Airway epithelial cell (primary cell): ENCODE measurements at places on chromosomes 4 and X. TPM values are rescaled to one million over a fixed set of nuclear protein-coding genes. Genes with fewer than 3 reads are reported as not detected.

Gene CYSLTR1
- total RNA-seq = not detected in 2 replicates

Gene CT83
- total RNA-seq = not detected in 2 replicates

Gene MAGEA10
- not detected in 2 replicates for total RNA-seq

Gene PDE6B
- total RNA-seq = not detected in 2 replicates

Gene MPP1
- 0.46 and 2.5 TPM in 2 replicates for total RNA-seq

Gene SPANXC
- not detected in 2 replicates for total RNA-seq

Gene MAGEE1
- total RNA-seq = 2.5 TPM in 2 replicates

Gene TCEAL9
- total RNA-seq = 79.0 and 99.5 TPM in 2 replicates

Gene NAA11
- not detected in 2 replicates for total RNA-seq

Gene MMGT1
- 10.9 and 16.3 TPM in 2 replicates for total RNA-seq

Gene IL21
- not detected in 2 replicates for total RNA-seq

Gene CRMP1
- total RNA-seq = 0.14 TPM in 1 of 2 replicates, not detected in the other

Gene RS1
- total RNA-seq = not detected in 2 replicates

Gene PABPC1L2B
- total RNA-seq = not detected in 2 replicates

Gene C4orf51
- not detected in 2 replicates for total RNA-seq

Gene AWAT2
- total RNA-seq = not detected in 2 replicates

Gene SRPK3
- 0.07 TPM in 1 of 2 replicates, not detected in the other for total RNA-seq

Gene PDLIM3
- 0.07 and 0.56 TPM in 2 replicates for total RNA-seq

Gene P2RY4
- 0.21 TPM in 1 of 2 replicates, not detected in the other for total RNA-seq

Gene NPNT
- 5.2 and 7.1 TPM in 2 replicates for total RNA-seq

Gene MAGEA4
- not detected in 2 replicates for total RNA-seq

Gene BBS12
- 0.56 and 1.7 TPM in 2 replicates for total RNA-seq

Gene IL15
- total RNA-seq = not detected in 2 replicates

Gene TCEAL7
- total RNA-seq = 3.6 TPM in 1 of 2 replicates, not detected in the other

Gene BRS3
- total RNA-seq = not detected in 2 replicates

Gene DAPP1
- 27.7 and 29.6 TPM in 2 replicates for total RNA-seq

Gene ETDB
- total RNA-seq = not detected in 2 replicates

Gene CT47B1
- not detected in 2 replicates for total RNA-seq

Gene ARMCX2
- 20.0 and 25.5 TPM in 2 replicates for total RNA-seq

Gene MSANTD1
- 0.14 and 0.46 TPM in 2 replicates for total RNA-seq

Gene SSX1
- not detected in 2 replicates for total RNA-seq

Gene BANK1
- total RNA-seq = 0.71 and 1.5 TPM in 2 replicates

Gene KLB
- total RNA-seq = 0.07 TPM in 1 of 2 replicates, not detected in the other

Gene ASB12
- total RNA-seq = not detected in 2 replicates

Gene CCDC149
- total RNA-seq = 1.9 and 2.8 TPM in 2 replicates

Gene TMEM154
- total RNA-seq = 40.0 and 57.7 TPM in 2 replicates

Gene MAGEB1
- total RNA-seq = not detected in 2 replicates

Gene REELD1
- total RNA-seq = not detected in 2 replicates

Gene TRAPPC11
- 28.9 and 31.7 TPM in 2 replicates for total RNA-seq

Gene PQBP1
- total RNA-seq = 64.3 and 68.2 TPM in 2 replicates

Gene SSX2B
- total RNA-seq = not detected in 2 replicates

Gene FRAS1
- 4.5 and 8.8 TPM in 2 replicates for total RNA-seq

Gene DMRTC1
- not detected in 2 replicates for total RNA-seq

Gene SLC10A4
- total RNA-seq = not detected in 2 replicates

Gene AFF2
- 0.07 and 0.37 TPM in 2 replicates for total RNA-seq

Gene GAGE12J
- total RNA-seq = not detected in 2 replicates

Gene BMPR1B
- 3.5 and 5.2 TPM in 2 replicates for total RNA-seq

Gene FANCB
- total RNA-seq = 2.1 and 2.3 TPM in 2 replicates

Gene POLN
- 0.37 and 1.1 TPM in 2 replicates for total RNA-seq
